CD4-positive, CD25-positive, alpha-beta regulatory T cell (primary cell): ENCODE measurements at places on chromosomes 4 and X. TPM values are rescaled to one million over a fixed set of nuclear protein-coding genes. Genes with fewer than 3 reads are reported as not detected.

DNA sequence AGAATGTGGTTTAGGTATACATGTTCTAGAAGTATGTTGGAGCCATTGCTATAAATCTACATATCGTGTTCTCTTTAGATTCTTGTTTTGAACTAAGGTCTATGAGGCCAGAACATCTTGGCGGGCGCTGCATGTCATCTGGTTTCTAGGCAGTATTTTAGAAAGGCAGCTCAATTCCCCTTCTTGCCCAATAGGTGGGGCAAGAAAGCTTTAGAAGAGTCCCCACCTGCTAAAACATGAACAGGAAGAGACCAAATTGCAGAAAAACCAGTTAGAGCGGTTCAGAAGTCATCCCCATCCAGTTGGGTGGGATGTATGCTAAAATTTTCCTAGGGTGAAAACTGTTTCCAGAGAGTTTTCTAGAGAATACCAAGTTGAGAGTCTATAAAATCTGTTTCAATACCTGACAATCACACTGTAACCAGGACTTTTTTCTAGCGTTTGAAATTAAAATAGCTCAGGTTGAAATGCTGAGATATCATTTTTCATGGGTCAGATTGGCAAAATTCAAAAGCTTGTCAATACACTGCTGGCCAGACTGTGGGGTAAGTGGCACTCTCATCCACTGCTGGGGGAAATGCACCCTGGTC is 17.5 kb upstream of the SH3KBP1 start:
- DNase-seq = peak; percentile 53

- no peak for DNase-seq
Measured at GRCh38 chrX:119735467-119735866, 22.9 kb upstream of the SOWAHD start.

The FGD1 gene
- not detected for total RNA-seq

The SH2D1A gene
- total RNA-seq = 42.7 TPM

The GAB3 gene
- 6.0 TPM for total RNA-seq

The GPR34 gene
- not detected for total RNA-seq

The PRR32 gene
- total RNA-seq = not detected

The NPY5R gene
- total RNA-seq = not detected

The MOSPD2 gene
- 9.0 TPM for total RNA-seq

The CRMP1 gene
- total RNA-seq = not detected
